ENCODE measurements at places on chromosomes 12 and 14.

DNA sequence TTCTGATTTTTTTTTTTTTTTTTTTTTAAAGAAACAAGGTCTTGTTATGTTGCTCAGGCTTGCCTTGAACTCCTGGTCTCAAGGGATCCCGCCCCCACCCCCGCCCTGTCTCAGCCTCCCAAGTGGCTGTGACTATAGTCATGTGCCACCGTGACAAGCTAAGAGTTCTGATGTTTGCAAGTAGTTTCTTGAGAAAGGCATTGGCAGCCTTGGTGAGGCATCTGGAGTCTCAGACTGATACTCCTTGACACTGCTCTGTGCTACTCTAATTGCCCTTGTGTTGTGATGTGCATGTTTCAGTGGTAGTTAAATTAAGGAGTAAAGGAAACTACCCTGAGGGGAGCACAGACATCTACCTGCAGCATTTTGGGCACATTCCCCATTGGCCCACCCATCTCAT lies 46.2 kb upstream of the OR4E1 start:
- H3K4me1 ChIP-seq, result peaks cover 12% of the 10 kb centered on the region
- no peaks in the 10 kb centered on the region for H3K27me3 ChIP-seq
- H3K36me3 ChIP-seq, result no peaks in the 10 kb centered on the region
- DNase-seq, result no peak

DNA sequence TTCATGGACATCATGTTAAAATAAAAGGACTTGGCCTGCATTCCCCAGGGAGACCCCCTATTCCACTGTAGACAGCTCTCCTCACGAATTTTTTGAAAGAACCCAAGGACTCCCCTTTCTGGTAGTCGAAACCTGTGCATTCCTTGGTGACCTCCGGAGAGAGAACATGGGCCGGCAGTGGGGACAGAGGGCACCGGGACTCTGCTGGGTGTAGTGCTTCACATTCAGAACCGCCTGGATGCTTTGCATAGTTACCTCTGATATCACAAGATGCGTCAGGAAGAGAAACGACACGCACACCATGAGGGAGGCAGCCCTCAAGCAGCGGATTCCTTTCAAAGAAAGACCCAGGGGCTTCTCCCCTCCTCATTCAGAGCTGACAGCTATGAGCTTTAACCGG lies 9.7 kb downstream of the CKAP4 start:
- H3K27ac ChIP-seq, result no peak overlapping the region
- no peaks in the 10 kb centered on the region for H3K27me3 ChIP-seq
- H3K4me1 ChIP-seq, result no peaks in the 10 kb centered on the region
- no peak overlapping the region for H3K4me3 ChIP-seq
- DNase-seq, result no peak

- H3K36me3 ChIP-seq, result no peaks in the 10 kb centered on the region
- DNase-seq, result no peak
- H3K27me3 ChIP-seq, result no peaks in the 10 kb centered on the region
- H3K27ac ChIP-seq, result no peak overlapping the region
- H3K4me1 ChIP-seq, result no peaks in the 10 kb centered on the region
These were observed 6.1 kb upstream of the CNIH1 start for GRCh38 chr14:54447231-54447692.

DNA sequence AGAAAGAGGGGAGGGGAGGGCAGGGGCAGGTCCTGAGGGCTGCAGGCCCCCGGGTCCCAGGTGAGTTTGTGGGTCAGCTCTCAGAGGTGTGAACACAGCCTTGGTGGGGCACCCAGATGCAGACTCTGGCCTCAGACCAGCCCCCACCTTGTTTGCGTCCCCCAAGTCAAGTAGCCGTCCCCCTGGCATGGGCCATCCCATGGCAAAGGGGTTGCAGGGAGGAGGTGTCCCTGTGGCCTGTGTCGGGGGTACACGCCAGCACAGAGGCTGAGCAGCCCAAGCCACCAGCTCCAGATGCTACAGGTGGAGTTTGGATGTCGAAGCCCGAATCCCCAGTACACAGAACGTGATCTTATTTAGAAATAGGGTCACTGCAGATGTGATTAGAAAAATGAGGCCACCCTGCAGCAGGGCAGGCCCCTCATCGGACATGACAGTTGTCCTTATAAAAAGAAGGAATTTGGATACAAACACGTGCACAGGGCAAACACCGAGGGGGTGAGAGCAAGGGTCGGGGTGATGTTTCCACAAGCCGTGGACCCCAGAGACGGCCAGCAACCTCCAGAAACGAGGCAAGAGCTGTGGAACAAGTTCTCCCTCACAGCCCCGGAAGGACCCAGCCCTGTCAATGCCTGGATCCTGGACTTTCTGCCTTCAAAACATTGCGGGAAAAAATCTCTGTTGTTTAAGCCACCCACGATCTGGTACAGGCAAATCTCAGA lies 141.2 kb upstream of the C14orf180 start:
- no peak for DNase-seq
- no peaks in the 10 kb centered on the region for H3K4me1 ChIP-seq
- H3K27ac ChIP-seq, result no peak overlapping the region
- H3K36me3 ChIP-seq, result no peaks in the 10 kb centered on the region
- peaks cover 12% of the 10 kb centered on the region for H3K27me3 ChIP-seq

- no peak for DNase-seq
- H3K27me3 ChIP-seq, result no peaks in the 10 kb centered on the region
- H3K27ac ChIP-seq, result peak overlapping the region; percentile 41
These were observed 55.3 kb downstream of the VCPKMT start for GRCh38 chr14:50060871-50061663.

DNA sequence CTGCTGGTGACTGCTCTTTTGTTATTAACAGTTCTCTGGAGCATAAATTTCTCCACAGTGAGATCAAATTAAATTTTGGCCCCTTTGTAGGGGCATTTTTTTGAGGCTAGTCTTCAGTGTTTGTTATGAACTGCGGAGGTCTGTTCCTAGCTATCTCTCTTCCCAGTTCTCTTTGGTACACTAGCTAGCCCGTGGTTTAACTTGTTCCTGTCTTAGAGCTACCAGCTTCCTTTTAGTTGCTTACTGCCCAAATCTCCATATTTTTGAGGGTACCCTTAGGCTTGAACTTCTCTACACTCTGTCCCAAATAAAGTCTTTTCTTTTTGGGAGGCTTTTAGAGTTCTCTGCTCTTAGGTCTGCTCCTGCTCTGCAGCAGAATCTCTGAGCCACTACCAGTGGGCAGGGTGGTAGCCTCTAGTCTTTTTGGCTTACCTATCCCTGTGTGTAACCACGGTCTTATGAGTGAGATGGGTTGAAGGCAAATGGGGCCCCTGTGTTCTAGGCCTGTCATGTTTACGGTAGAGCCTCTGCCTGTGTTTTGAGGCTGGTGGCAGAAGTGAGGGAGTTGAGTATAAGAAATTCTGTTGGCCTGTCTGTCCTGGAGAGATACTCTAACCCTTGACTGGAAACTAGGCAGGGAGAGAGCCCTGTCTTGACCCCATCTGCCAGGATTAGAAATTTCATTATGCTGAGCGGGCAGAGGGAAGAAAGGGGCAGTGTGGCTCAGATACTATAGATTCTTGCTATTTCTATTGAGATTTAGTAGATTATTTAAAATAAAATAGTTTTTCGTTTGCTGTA lies 21.0 kb downstream of the CNOT2 start:
- DNase-seq, result no peak
- H3K27me3 ChIP-seq, result no peaks in the 10 kb centered on the region
- H3K4me3 ChIP-seq, result no peak overlapping the region
- no peak overlapping the region for H3K27ac ChIP-seq
- H3K36me3 ChIP-seq, result no peaks in the 10 kb centered on the region

Data from MM.1S (cell line).